ENCODE measurements at places on chromosomes 3 and 15. TPM values are rescaled to one million over a fixed set of nuclear protein-coding genes. Genes with fewer than 3 reads are reported as not detected.

Gene CFAP100
- not detected for total RNA-seq

Gene P2RY14
- total RNA-seq: 2.5 TPM

Gene SLC22A14
- not detected for total RNA-seq

Gene SETD5
- total RNA-seq: 104 TPM

Gene CHST13
- total RNA-seq: not detected

Gene COL6A6
- total RNA-seq: not detected

Gene NR1I2
- 1.4 TPM for total RNA-seq

Gene ITPKA
- 1.3 TPM for total RNA-seq

Gene OSTN
- not detected for total RNA-seq

Gene AP3B2
- total RNA-seq: 0.30 TPM

Gene CCDC54
- total RNA-seq: not detected

Gene TMEM212
- not detected for total RNA-seq

Measured in activated naive CD8-positive, alpha-beta T cell treated with anti-CD3 and anti-CD28 coated beads for 36 hours (primary cell).